Heart left ventricle (tissue), 16 donors: ENCODE measurements at places on chromosomes 16 and 17. TPM values are rescaled to one million over a fixed set of nuclear protein-coding genes. Genes with fewer than 3 reads are reported as not detected.

GRCh38 chr17:78986649-78987328, 7.1 kb upstream of the LGALS3BP start:
- peak overlapping the region; percentile 79 for H3K27ac ChIP-seq
- peak overlapping the region; percentile 45 for H3K4me3 ChIP-seq
- peaks cover 13% of the 10 kb centered on the region for H3K4me1 ChIP-seq
- no peaks in the 10 kb centered on the region for H3K36me3 ChIP-seq

- no peaks in the 10 kb centered on the region for H3K36me3 ChIP-seq
- no peaks in the 10 kb centered on the region for H3K4me1 ChIP-seq
- H3K4me3 ChIP-seq, result no peak overlapping the region
- no peak overlapping the region for H3K27ac ChIP-seq
- no peaks in the 10 kb centered on the region for H3K27me3 ChIP-seq
Observed at GRCh38 chr17:61492759-61493526, 40.7 kb downstream of the TBX4 start.

- peaks cover 13% of the 10 kb centered on the region for H3K27me3 ChIP-seq
- no peak overlapping the region for H3K4me3 ChIP-seq
- H3K4me1 ChIP-seq, result no peaks in the 10 kb centered on the region
- H3K27ac ChIP-seq, result no peak overlapping the region
Observed at GRCh38 chr17:44648963-44649362, 7.3 kb upstream of the MEIOC start.

DNA sequence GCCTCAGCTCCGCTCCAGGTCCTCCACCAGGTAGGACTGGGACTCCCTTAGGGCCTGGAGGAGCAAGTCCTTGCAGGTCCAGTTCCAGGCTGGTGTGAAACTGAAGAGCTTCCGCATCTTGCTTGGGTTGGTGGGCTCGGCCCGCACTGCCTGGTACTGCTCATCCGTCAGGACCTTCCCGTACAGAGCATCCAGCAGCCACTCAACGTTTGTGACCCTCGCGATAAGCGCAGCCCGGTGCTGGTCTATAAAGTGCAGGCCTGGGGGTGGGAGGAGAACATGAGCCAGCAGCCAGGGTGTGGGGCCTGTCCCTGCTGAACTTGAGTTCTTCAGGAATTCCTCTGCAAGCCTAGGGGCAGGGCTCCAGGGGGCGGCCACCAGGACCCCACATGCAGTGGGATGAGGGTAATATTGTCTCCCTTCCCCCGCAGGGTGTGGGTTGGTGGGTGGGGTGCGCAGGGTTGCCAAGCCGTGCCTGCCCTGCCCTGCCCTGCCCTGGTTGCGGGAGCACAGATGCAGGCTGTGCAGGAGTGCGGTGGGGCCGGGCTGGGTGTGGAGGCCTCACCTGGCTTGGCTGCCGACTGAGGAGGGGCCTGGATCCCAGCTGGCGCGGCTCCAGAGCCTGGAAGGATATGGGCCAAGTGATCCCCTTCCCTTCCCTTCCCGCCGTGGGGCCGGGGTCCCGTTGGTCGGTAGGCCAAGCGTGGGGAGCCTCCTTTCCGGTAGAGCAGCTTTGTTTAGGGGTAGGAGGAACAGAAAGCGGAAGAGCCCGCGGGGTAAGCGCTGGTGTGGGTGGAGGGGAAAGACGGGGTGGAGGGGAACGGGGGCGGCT, 762 bp downstream of the PYCARD start:
- H3K27me3 ChIP-seq, result no peaks in the 10 kb centered on the region
- H3K27ac ChIP-seq, result peak overlapping the region; percentile 53
- DNase-seq, result peak; percentile 47

The SLC47A2 gene
- not detected for polyA plus RNA-seq

The SP2 gene
- 15.8 TPM for polyA plus RNA-seq

The MLKL gene
- 3.9 TPM for polyA plus RNA-seq
